ENCODE measurements at places on chromosomes 3 and 15. TPM values are rescaled to one million over a fixed set of nuclear protein-coding genes. Genes with fewer than 3 reads are reported as not detected.
A peak's percentile ranks its signal among the peaks of the same experiment; 100 is the strongest.

- no peak overlapping the region for H3K4me3 ChIP-seq
- no peak overlapping the region for H3K27ac ChIP-seq
- H3K4me1 ChIP-seq, result no peaks in the 10 kb centered on the region
- H3K36me3 ChIP-seq, result no peaks in the 10 kb centered on the region
- DNase-seq, result no peak
- peaks cover 24% of the 10 kb centered on the region for H3K27me3 ChIP-seq
Observed at GRCh38 chr15:82802497-82802896, 3.4 kb downstream of the FSD2 start.

DNA sequence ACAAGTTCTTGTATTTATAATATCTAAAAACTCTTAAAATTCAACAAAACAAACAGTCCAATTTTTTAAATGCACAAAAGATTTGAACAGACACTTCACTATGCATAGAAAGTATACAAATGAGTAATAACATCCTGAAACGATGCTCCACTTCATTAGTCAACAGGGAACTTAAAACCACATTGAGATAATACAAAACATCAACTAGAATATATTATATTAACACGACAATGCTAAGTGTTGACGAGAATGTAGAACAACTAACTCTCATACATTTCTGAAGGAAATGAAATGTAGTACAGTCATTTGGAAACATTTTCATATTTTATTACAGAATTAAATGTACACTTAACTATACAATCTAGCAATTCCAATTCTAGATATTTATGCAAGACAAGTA lies 93.4 kb downstream of the IGSF11 start:
- no peaks in the 10 kb centered on the region for H3K27me3 ChIP-seq
- no peak overlapping the region for H3K4me3 ChIP-seq
- no peak for DNase-seq
- H3K27ac ChIP-seq, result no peak overlapping the region

GRCh38 chr3:197256836-197257444 lies 41.5 kb downstream of the DLG1 start:
- no peak overlapping the region for H3K4me3 ChIP-seq
- peaks cover 2% of the 10 kb centered on the region for H3K4me1 ChIP-seq
- no peak overlapping the region for H3K27ac ChIP-seq
- no peaks in the 10 kb centered on the region for H3K27me3 ChIP-seq

- no peaks in the 10 kb centered on the region for H3K4me1 ChIP-seq
- H3K36me3 ChIP-seq, result no peaks in the 10 kb centered on the region
- H3K27me3 ChIP-seq, result no peaks in the 10 kb centered on the region
- no peak overlapping the region for H3K4me3 ChIP-seq
Observed at GRCh38 chr3:263393-263792, 66.8 kb downstream of the CHL1 start.

GRCh38 chr3:126050050-126050392 lies 33.9 kb downstream of the SLC41A3 start:
- H3K36me3 ChIP-seq, result no peaks in the 10 kb centered on the region
- no peaks in the 10 kb centered on the region for H3K4me1 ChIP-seq
- no peak overlapping the region for H3K4me3 ChIP-seq
- H3K27me3 ChIP-seq, result no peaks in the 10 kb centered on the region
- no peak overlapping the region for H3K27ac ChIP-seq
- DNase-seq, result no peak

- H3K27ac ChIP-seq, result no peak overlapping the region
- H3K36me3 ChIP-seq, result no peaks in the 10 kb centered on the region
- no peaks in the 10 kb centered on the region for H3K4me1 ChIP-seq
- H3K4me3 ChIP-seq, result no peak overlapping the region
- H3K27me3 ChIP-seq, result 0 out of 2 replicates have a peak, but pooled peaks cover 2% of the 10 kb centered on the region
Observed at GRCh38 chr15:79689030-79689429, 207.8 kb downstream of the MTHFS start.

DNA sequence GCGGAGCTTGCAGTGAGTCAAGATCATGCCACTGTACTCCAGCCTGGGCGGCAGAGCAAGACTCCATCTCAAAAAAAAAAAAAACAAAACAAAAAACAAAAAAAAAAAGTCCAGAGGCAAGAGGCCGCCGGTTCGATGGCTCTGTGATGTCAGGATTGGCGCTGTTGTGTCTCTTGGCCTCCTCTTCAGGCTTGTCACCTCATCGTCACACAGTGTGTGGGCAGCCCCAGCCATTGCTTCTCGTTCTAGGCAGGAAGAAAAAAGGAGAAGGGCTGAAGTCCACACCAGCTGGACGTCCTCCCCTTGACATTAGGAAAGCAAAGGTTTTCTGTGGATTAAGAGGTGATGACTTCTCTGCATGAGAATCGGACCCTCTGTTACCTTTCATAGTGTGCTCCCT lies 191.1 kb downstream of the NSMCE3 start:
- H3K36me3 ChIP-seq, result no peaks in the 10 kb centered on the region
- DNase-seq, result no peak
- H3K27ac ChIP-seq, result no peak overlapping the region

DNA sequence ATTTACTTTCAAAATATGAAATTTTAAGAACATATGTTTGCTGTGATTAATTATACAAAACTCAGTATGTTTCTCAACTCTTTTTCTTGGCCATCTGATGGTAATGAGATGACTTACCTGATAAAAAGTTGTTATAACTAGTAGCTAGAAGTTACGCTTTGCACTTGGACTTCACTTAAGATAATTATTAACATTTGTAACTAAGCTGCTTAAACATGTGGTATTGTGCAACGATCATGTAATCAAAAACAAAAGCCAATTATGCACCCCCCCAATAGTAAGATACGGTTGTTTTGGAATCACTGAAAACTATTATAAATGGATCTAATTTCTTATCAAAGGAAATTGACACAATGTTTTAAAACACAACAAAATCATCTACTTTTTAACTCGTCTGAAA lies 342.9 kb downstream of the CNTN3 start:
- no peak for DNase-seq
- no peaks in the 10 kb centered on the region for H3K36me3 ChIP-seq
- H3K4me1 ChIP-seq, result peaks cover 2% of the 10 kb centered on the region
- H3K27ac ChIP-seq, result no peak overlapping the region

DNA sequence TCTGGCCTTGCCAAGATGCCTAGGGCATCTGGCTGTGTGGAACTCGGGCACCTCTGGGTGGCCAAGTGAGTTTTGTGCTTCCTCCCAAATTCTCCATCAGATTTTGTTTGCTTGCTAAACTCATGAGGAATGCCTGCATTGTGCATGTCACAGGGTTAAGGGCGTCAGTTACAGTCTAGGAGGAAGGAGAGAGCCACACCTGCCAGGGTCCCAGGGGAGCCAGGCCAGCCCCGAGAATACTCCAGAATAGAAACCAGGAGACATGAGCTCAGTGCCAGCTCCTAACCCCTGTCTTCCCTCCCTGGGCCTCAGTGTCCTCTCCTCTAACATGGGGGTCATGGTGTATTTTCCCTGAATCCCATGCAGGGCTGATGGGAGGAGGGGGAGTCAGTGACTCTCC lies 22.0 kb upstream of the SKOR1 start:
- no peak overlapping the region for H3K27ac ChIP-seq
- H3K4me3 ChIP-seq, result no peak overlapping the region
- H3K27me3 ChIP-seq, result no peaks in the 10 kb centered on the region
- H3K36me3 ChIP-seq, result peaks cover 2% of the 10 kb centered on the region
- no peaks in the 10 kb centered on the region for H3K4me1 ChIP-seq

DNA sequence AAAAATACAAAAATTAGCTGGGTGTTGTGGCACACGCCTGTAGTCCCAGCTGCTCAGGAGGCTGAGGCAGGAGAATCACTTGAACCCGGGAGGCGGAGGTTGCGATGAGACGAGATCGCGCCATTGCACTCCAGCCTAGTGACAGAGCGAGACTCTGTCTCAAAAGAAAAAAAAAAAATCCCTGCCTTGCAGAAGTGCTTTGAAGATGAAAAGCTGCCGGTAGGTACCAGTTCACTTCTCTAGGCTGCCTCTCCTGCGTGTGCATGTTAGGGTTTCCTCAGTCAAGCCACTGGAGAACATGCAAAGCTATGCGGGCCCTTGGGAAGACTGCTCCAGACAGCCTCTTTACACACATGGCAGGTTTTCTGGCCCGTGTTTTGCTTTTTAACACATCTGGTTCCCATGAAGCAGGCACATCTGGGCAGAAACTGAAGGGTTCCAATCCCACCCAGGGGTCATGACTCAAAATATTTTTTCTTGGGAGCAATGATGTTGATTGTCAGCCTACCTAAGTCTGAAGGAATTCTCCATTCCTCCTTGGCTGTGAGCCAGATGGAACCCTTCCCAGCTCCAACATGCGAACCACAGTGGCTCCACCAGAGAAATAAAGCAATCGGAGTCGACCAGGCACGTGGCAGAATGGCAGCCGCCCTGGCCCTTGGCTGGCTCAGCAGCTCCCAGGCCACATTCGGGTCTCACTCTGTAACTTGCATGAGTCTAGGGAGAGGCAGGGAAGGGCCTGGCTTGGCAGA lies 29.6 kb downstream of the MGLL start:
- H3K4me3 ChIP-seq, result no peak overlapping the region
- H3K27me3 ChIP-seq, result no peaks in the 10 kb centered on the region
- H3K36me3 ChIP-seq, result peaks cover 6% of the 10 kb centered on the region
- peak; percentile 98 for DNase-seq

DNA sequence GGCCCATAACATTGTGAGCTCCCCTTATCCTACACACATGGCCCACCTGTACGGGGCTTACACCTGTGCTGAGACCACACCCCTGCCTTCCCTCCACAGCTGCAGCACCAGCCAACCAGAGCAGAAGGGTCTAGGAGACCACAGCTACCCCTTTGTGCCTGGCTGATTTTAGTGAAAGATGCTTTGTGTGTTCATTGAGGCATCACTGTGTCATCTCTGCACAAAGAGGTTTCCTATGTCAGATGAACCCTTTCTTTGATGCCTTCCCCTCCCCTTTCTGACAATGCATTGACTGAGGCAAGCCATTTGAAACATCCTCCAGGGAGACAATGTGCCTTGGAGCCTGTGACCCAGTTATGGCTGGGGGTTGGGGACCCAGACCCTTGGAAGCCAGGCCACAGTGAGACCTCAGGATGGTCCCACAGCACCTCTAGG lies 54.9 kb upstream of the SLC7A14 start:
- H3K36me3 ChIP-seq, result no peaks in the 10 kb centered on the region
- peaks cover 3% of the 10 kb centered on the region for H3K27me3 ChIP-seq
- H3K27ac ChIP-seq, result peak overlapping the region; percentile 25
- peaks cover 12% of the 10 kb centered on the region for H3K4me1 ChIP-seq

GRCh38 chr3:56975567-56975966 lies 84.9 kb upstream of the SPATA12 start:
- peaks cover under 1% of the 10 kb centered on the region for H3K4me1 ChIP-seq
- no peak overlapping the region for H3K4me3 ChIP-seq
- H3K27me3 ChIP-seq, result no peaks in the 10 kb centered on the region
- DNase-seq, result peak; percentile 51
- H3K27ac ChIP-seq, result no peak overlapping the region

GRCh38 chr15:38810686-38811085 lies 246.1 kb upstream of the RASGRP1 start:
- no peaks in the 10 kb centered on the region for H3K27me3 ChIP-seq
- DNase-seq, result peak; percentile 5
- H3K4me3 ChIP-seq, result no peak overlapping the region
- H3K27ac ChIP-seq, result no peak overlapping the region

- H3K4me3 ChIP-seq, result no peak overlapping the region
- peaks cover 15% of the 10 kb centered on the region for H3K4me1 ChIP-seq
- no peak overlapping the region for H3K27ac ChIP-seq
- DNase-seq, result peak; percentile 22
- H3K36me3 ChIP-seq, result no peaks in the 10 kb centered on the region
Observed at GRCh38 chr15:59304034-59304795, 68.5 kb downstream of the MYO1E start.

DNA sequence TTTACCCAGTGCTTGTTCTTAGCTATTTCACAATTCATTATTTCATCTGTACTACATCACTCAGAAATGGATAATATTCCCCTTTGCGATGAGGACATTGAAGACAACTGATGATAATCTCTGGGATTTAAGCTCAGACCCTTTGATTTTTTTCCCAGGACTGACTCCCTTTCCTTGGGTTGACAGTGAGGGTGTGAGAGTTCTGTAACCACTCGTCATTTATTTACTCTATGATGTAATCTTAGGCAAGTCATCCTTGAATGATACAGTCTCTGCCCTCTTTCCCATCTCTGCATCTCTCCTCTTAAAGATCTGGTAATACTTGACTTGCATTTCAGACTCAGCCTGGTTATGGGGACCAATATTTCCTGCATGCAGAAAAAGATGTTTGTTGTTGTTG lies 1041.7 kb downstream of the AGBL1 start:
- no peak for DNase-seq
- H3K4me1 ChIP-seq, result no peaks in the 10 kb centered on the region
- H3K27ac ChIP-seq, result no peak overlapping the region
- H3K27me3 ChIP-seq, result no peaks in the 10 kb centered on the region
- no peak overlapping the region for H3K4me3 ChIP-seq

- peaks cover 14% of the 10 kb centered on the region for H3K4me1 ChIP-seq
- peak; percentile 96 for DNase-seq
- no peaks in the 10 kb centered on the region for H3K27me3 ChIP-seq
- H3K27ac ChIP-seq, result peak overlapping the region; percentile 83
- H3K36me3 ChIP-seq, result peaks cover 19% of the 10 kb centered on the region
- no peak overlapping the region for H3K4me3 ChIP-seq
Observed at GRCh38 chr15:101024073-101024695, 105.0 kb downstream of the LRRK1 start.

GRCh38 chr3:182671541-182671940 lies 121.8 kb upstream of the ATP11B start:
- DNase-seq, result no peak
- no peak overlapping the region for H3K4me3 ChIP-seq
- H3K27me3 ChIP-seq, result no peaks in the 10 kb centered on the region
- no peaks in the 10 kb centered on the region for H3K4me1 ChIP-seq

- no peaks in the 10 kb centered on the region for H3K36me3 ChIP-seq
- H3K4me1 ChIP-seq, result no peaks in the 10 kb centered on the region
- H3K4me3 ChIP-seq, result no peak overlapping the region
- H3K27ac ChIP-seq, result no peak overlapping the region
Observed at GRCh38 chr15:61173899-61174689, 55.0 kb downstream of the RORA start.

- H3K4me3 ChIP-seq, result no peak overlapping the region
- no peak overlapping the region for H3K27ac ChIP-seq
- DNase-seq, result no peak
- peaks cover 12% of the 10 kb centered on the region for H3K36me3 ChIP-seq
- no peaks in the 10 kb centered on the region for H3K27me3 ChIP-seq
Observed at GRCh38 chr3:127796831-127797150, 25.5 kb downstream of the MGLL start.

- H3K27me3 ChIP-seq, result no peaks in the 10 kb centered on the region
- H3K4me3 ChIP-seq, result no peak overlapping the region
- no peaks in the 10 kb centered on the region for H3K4me1 ChIP-seq
- no peak for DNase-seq
- H3K27ac ChIP-seq, result no peak overlapping the region
- H3K36me3 ChIP-seq, result no peaks in the 10 kb centered on the region
Observed at GRCh38 chr3:140135461-140135860, 200.5 kb downstream of the CLSTN2 start.

GRCh38 chr15:39205081-39205480 lies 375.8 kb upstream of the THBS1 start:
- no peak for DNase-seq
- H3K36me3 ChIP-seq, result no peaks in the 10 kb centered on the region
- H3K4me3 ChIP-seq, result no peak overlapping the region

- H3K4me1 ChIP-seq, result no peaks in the 10 kb centered on the region
- no peak for DNase-seq
- no peak overlapping the region for H3K4me3 ChIP-seq
- H3K36me3 ChIP-seq, result no peaks in the 10 kb centered on the region
Observed at GRCh38 chr15:100516643-100517512, 11.9 kb downstream of the CERS3 start.

Gene GRIP2
- under 0.01 TPM for total RNA-seq

Gene LNP1
- 2.2 TPM for total RNA-seq

Gene DZIP3
- total RNA-seq, result 11.7 TPM

Gene ZNF860
- total RNA-seq, result 0.56 TPM

Gene CKMT1B
- total RNA-seq, result not detected

Gene C3orf62
- 0.83 TPM for total RNA-seq

Gene FOXL2NB
- total RNA-seq, result not detected

Gene DUOXA1
- not detected for total RNA-seq

Gene SEC11A
- 62.4 TPM for total RNA-seq

Gene C3orf20
- total RNA-seq, result not detected

Gene PLCH1
- not detected for total RNA-seq

Gene CFAP100
- total RNA-seq, result not detected
